Right renal cortex interstitium (tissue), 3 donors: ENCODE measurements at places on chromosomes 5 and 9.

GRCh38 chr5:168364750-168365550 lies 73.5 kb downstream of the WWC1 start:
- no peak for DNase-seq

DNA sequence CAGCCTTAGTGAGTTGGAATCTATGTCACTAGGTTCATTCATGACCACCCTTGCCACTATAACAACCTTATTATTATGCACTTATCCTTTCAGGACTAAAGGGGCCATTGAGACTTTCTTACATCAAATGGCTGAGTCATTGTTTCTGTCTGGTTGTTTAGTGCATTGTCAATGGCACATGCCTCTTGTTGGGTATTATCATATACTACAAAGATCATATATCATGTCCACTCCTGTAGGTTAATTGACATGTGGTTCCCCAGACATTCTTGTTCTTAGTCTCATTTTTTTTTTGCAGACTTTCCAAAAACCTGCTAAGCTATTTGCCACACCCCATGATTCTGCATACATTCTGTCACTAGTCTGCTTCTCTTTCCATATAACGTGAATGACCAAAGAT lies 66.7 kb upstream of the PRDM9 start:
- no peak for DNase-seq

GRCh38 chr9:114130624-114131277 lies 24.6 kb upstream of the COL27A1 start:
- no peak for DNase-seq

DNA sequence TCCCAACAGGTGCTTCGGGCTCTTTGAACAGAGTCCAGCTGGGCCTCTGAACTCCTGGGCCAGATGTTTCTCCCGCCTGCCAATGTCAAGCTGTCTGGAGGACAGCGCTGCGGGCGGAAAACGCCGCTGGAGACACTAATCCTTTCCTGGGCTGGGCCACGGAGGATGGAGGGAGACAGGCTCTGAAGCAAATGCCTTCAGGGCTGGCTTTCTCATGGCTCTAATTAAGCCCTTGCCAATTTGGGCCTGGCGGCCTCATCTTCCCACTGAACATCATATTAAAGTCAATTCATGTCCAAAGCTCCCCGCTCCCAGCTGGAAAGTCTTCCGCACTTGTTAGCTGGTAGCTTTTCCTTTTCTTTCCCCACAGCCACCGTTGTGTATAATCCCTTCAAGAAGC lies 72.7 kb downstream of the NTNG2 start:
- no peak for DNase-seq

- peak; percentile 6 for DNase-seq
Observed at GRCh38 chr5:106454651-106455415, 1215.9 kb downstream of the EFNA5 start.

GRCh38 chr5:169993485-169993790 lies 13.1 kb upstream of the INSYN2B start:
- DNase-seq: no peak

- no peak for DNase-seq
Observed at GRCh38 chr9:38278457-38278856, 114.0 kb upstream of the ALDH1B1 start.

DNA sequence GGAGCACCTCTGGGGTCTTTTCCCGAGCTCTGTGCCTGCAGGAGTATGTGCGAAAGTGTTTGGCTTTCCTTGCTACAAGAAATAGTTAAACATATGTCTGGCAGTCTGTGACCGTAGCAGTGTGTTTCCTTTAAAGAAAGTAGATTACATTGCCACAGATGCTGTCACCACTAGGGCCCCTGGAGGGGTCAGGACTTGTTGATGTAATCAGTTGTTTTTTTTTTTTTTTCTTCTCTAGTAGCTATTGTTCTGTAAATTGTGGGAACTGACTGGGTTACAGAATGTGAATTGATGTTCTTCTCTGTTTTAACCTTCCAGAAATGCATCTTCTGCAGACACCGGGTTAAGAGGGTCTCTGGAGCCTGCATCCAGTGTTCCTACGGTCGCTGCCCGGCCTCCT lies 345.6 kb downstream of the KDM4C start:
- no peak for DNase-seq

DNA sequence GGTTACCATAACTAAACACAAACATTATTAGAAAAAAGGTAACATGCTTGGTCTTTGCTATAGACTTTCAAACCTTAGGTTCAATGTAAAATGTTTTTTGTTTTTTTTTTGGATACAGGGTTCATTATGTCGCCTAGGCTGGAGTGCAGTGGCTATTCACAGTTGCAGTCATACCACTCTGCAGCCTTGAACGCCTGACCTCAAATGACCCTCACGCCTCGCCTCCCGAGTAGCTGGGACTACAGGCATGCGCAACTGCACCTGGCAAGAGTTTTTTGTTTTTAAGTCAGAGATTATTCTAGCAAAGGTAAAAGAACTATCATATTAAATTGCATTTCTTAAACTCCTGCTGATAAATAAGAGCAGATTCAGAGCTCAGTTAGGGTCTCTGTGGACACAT lies 55.1 kb upstream of the NR5A1 start:
- DNase-seq: no peak

GRCh38 chr5:58241389-58241788 lies 218.5 kb downstream of the PLK2 start:
- DNase-seq: no peak

- no peak for DNase-seq
Observed at GRCh38 chr5:58211441-58211840, 248.4 kb downstream of the PLK2 start.

DNA sequence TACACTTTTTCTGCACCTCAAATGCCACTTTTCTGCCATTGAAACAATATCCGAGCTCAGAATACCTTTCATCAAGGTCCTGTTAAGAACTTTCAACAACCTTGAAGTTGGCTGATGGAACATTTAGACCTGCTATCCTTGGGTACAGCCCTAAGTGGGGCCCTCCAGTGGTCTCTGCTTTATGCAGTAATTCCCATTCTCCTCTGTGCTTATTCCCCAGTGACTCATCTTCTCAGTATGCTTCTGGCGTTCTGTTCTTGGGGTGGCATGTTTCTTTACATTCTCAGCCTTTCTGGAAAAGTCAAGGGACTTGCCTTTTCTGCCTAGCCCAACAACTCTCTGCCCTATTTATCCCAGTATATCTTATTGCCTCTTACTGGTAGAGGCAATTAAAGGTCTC lies 7.1 kb downstream of the ANP32B start:
- DNase-seq: no peak

GRCh38 chr5:73899055-73899454 lies 273.1 kb downstream of the ARHGEF28 start:
- no peak for DNase-seq

DNA sequence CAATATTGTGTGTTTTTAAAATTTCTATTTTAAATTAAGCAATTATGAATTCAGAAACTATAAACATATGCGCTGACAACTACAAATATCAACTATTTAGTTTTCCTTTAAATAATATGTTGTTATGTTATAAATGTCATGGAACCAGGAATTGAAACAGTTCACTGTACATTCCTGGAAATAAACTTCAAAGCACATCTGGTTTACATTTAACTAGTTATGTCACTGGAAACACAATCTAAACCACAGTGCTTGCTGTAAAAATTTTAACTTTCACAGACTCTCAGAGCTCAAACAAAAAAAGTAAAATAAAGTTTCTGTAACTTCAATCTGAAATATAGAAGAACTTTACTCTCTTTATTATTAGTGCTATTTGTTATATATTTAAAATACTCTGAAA lies 179.2 kb downstream of the FBN2 start:
- no peak for DNase-seq

DNA sequence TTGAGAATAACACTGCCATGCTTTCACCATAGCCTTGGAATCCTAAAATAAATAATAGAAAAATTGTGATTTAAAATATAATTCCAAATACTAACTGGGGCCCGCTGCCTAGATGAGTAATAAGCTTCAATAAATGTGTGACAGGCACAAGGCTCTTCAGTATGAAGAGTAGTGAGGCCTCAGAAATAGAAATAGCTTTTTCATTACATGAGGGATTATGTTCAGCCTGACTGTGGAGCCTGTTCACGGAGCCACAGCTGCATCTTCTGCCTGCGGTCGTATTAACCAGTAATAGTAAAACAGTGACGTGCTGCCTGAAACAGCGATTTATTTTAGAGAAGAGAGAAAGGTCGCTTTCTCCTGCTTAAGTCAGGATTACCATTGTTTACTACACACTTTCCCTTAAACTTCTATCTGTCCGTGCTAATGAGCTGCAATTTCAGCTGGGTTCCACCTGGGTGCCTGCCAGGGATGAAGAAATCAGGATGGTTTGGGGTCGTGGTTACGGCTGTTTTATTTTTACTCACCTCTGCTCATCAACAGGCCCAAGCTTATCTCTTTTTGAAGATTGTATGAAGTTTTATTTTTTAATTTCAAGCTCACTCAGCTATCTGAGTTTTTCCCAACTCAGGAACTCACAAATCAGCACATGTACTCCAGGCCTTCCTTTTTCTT lies 284.9 kb upstream of the WWC1 start:
- DNase-seq: no peak

DNA sequence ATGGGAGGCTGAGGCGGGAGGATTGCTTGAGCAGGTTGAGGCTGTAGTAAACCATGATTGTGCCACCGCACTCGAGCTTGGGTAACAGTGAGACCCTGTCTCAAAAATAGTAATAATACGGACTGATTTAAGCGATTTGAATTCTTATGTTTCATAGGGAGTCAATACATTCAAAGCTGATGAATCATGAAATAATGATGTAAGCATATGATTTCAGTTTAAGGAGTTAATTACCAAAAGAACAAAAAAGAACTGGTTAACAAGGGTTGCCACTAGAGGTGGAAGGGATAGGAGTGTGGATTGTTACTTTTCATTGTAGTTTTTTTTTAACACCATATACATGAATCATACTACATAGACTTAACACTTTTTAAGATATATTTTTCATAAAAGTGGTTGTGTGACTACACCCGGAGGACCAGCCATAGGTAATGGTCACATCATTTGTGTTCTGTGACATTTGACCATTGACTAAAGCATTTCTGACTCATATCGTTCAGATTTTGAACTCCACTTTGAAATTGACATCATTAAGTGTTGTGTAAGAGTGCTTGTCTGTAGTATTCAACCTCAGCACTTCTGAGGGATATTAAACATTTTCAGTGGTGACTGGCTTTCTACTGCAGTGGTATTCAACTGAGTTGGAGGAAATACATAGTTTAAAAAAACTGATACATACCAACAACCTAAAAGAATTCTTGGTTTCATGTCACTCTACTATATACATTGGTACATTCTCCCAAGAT lies 7.0 kb downstream of the TRMT10B start:
- DNase-seq: no peak

GRCh38 chr5:171201310-171201709 lies 107.7 kb upstream of the TLX3 start:
- DNase-seq: no peak

GRCh38 chr9:98187926-98188325 lies 4.5 kb downstream of the CORO2A start:
- DNase-seq: no peak

- DNase-seq: no peak
Observed at GRCh38 chr5:1727571-1727970, 72.1 kb downstream of the MRPL36 start.

GRCh38 chr9:20753761-20754160 lies 69.7 kb downstream of the FOCAD start:
- no peak for DNase-seq

DNA sequence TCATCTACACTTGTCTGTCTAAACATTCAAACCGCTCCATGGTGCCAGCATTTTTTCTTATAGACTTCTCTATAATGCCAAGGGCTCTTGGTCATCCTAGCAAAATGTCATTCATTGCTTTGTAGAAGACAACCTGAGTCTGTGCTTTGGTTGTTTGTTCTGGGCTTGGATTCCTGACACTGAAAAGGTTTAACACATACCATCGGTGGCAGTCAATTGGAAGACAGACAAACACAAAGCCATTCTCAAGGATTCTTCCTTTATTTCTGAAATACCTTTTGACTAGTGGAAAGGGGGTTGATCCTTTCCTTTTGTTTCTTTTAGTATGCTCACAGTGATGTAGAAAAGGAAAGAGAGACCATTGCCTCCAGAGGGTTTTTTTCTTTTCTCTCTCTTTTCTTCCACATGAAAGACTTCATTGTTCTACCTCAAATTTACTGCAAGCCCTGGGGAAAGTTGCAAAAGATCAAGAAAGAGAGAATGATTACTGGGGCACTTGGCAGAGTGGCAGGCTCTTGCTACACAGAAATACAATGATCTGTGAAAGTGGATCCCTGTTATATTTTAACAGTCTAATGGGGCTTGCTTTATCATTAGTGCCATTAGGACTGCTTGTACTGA lies 66.4 kb upstream of the TMC1 start:
- DNase-seq: no peak
